ENCODE measurements at places on chromosomes 3 and 15.

GRCh38 chr15:75037685-75038084 is 14.3 kb downstream of the PPCDC start:
- no peak for DNase-seq

DNA sequence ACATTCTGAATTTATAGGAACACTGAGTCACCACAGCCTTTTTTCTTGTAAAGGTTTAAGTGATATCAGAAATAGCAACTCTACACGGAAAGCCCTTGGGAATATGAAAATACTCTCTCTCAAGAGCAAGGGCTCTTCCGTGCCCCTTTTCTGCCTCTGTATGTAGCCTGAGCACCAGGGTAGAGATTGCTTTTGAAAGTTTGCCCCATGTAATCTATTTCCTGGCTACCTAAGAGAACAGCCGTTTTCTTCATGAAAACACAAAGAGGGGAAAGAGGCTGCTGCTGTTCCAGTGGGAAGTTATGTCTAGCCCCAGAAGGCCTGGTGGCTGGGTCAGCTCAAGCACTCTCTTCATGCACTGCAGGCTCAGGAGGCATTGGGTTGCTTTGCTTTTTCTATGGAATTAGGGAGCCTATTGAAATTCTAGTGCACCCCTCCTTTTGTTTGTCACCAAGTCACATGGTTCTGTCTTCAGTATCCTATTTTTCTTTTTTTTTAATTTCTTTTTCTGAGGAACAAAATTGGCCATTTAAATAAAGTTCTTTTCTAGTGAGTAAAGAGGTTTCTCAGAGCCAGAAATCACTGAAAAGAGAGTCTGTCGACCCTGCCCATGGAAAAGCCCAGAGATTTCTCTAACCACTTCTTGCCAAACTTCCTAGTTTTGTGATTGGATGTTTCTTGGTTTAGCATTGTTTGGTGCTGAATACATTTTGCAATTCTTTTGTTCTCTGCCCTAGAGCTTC is 39.5 kb downstream of the TIGIT start:
- no peak for DNase-seq

- DNase-seq = no peak
Observed at GRCh38 chr3:69044608-69045007, 7.5 kb downstream of the TMF1 start.

DNA sequence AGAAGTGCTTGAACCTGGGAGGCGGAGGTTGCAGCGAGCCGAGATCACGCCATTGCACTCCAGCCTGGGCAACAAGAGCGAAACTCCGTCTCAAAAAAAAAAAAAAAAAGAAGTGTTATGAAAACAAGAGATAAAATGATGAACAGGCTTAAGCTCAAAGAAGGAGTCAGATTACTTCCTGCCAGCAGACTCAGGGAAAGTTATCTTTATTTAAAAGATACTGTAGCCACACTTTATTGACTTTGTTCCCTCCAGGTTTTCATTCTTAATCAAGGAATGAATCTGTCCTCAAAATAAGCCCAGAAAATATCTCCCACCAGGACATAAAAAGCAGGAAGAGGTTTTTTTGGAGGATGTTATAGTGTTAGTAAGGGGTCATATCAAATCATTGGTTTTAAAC is 176.5 kb upstream of the KCNMB2 start:
- DNase-seq = no peak

DNA sequence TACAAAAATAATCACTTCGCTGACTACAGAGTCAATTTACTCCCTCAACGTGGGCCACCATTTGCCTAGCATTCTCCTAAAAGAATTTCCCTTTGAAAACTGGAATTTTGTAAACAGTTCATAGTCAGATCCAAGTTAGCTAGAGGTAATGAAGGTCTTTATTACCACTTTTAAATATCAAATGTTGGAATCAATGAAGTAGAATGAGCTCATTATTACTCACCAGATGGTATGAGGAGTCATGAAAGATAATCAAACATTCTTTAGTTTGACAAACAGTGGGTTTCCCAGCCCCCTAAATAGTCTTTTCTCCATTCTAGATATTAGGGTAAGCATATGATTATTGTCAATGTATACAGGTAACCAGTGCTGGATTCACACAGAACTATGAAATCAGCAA is 455.7 kb upstream of the THBS1 start:
- no peak for DNase-seq

GRCh38 chr3:4841776-4842440 is 137.3 kb upstream of the BHLHE40 start:
- DNase-seq = no peak

- DNase-seq = no peak
Observed at GRCh38 chr3:48660800-48661400, 1.8 kb downstream of the CELSR3 start.

DNA sequence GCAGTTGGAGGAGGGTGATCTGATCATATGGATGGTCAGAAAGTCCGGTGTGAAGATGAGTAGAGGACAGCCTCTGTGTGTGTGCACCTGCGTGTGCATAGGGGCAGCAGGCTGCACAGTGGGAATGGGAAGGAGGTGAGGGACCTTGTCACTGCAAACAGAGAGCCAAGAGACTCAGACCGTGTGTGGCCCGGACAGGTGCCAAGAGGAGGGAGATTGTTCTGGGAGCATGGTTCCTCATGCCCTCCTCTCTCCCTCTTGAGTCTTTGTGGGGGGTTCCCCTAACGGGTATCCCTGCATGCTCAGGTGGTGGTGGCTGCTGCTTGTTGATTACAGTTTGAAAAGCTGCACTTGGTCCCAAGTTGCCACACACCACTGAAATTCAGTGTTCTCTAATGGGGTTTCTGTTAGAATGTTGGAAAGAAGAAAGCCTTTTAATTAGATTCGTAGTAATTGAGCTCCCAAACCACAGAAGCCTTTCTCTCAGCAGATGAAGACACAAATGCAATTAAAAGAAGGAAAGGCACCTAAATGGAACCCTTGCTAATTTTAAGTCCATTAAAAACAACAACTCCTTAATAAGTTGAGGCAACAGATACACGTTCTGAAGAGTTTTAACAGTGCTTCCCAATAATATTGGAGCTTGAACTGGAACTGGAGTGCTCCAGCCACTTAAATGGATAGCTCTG is 68.9 kb downstream of the CHRNA7 start:
- DNase-seq = no peak

- DNase-seq = no peak
Observed at GRCh38 chr3:169964176-169964575, 2.4 kb upstream of the SEC62 start.

GRCh38 chr3:51836606-51837005 is 24.8 kb upstream of the IQCF2 start:
- no peak for DNase-seq

DNA sequence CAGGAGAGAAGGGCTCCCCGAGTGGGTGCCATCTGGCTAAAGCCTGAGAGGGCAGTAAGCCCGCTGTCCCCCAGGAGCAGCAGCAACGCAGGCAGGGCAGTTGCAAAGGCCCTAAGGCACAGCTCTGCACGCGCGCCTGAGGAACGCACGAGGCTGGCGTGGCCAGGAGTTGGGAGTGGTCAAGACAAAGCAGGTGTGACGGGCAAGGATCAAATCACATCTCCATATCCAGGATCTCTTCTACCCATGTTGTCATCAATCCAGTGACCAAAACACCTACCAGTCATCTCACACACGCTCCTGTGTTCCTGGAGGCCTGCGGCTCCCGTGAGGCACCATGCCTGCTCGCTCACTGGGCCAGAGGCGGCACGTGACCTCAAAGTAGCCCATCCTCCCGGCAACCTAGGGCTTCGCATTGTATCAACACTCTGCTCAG is 59.5 kb downstream of the ERC2 start:
- no peak for DNase-seq

DNA sequence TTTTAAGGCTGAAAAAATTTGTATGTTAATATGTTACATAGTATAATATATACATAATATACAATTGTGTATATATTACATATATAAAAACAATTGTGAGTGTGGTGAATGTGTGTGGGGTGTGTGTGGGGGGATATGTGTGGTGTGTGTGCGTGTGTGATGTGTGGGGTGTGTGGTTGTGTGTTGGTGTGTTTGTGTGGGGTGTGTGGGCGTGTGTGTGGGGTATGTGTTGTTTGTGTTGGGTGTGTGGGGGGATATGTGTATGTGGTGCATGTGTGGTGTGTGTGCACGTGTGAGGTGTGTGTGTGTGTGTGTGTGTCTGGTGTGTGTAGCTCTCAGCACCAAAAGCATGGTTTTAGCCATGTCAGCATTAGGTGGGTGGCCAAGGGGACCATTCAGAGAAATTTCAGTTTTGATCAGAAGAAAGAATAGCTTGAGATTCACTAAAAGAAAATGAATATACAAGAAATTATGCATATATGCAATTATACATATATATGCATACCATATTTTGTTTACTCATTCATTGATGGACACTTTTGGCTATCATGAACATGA is 118.9 kb downstream of the ALDH1A2 start:
- no peak for DNase-seq

DNA sequence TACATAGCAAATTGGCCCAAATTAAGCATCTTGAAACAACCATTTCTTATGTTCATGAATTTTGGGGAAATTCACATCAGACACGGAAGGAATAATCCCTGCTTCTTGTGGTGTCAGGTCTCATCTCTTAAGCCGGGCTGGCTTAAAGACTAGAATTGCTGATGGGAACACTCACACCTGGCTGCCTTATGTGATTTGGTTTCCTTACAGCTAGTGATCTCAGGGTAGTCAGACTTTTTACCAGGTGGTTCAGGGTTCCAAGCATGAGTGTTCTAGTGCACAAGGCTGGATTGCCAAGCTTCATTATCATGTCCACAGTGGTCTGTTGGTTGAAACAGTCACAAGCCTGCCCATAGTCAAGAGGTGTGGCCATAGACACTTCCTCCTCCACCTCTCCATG is 20.3 kb upstream of the CCNL1 start:
- no peak for DNase-seq

DNA sequence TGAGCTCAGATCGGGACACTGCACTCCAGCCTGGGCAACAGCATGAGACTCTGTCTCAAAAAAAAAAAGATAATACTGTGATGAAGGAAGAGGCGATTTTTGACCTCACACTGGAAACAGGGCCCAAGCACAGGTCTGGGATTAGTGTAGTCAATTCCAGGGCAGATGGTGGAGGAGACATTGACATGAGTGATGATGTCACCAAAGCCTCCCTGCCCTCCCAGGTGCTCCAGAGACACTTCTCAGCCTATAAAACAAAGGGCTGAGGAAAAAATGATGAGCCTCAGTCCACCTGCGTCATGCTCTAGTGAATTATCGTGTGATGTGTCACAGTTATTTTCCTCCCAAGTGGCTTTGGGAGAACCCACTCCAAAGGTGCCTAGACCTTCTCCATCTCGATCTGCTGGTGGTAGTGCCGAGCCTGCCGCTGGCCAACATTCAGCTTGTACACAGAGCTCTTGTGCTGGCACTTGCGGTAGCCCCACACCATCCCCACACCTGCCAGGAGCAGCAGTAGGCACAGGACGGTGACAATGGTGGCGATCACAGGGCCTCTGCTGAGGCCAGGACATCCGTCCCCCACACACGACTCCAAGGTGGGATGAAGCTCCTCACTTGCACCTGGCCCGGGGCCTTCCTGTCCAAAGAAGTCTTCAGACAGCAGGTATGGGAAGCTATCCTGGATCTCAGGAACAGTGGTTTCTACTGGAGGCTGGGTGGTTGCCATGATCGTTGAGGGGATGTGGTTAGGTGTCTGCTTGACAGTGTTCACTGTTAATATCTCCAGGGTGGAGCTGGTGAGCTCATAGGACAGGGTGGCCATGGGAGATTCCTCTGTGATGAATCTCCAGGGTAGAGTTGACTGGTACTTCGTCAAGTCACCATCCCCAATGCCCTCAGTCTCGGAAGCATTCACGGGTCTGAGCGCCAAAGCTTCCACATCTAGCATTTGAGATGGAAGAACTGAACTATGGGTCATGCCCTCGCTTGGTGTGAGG is 38.8 kb downstream of the CRTAP start:
- DNase-seq = no peak

GRCh38 chr3:14787630-14788029 is 31.1 kb upstream of the FGD5 start:
- DNase-seq = no peak

DNA sequence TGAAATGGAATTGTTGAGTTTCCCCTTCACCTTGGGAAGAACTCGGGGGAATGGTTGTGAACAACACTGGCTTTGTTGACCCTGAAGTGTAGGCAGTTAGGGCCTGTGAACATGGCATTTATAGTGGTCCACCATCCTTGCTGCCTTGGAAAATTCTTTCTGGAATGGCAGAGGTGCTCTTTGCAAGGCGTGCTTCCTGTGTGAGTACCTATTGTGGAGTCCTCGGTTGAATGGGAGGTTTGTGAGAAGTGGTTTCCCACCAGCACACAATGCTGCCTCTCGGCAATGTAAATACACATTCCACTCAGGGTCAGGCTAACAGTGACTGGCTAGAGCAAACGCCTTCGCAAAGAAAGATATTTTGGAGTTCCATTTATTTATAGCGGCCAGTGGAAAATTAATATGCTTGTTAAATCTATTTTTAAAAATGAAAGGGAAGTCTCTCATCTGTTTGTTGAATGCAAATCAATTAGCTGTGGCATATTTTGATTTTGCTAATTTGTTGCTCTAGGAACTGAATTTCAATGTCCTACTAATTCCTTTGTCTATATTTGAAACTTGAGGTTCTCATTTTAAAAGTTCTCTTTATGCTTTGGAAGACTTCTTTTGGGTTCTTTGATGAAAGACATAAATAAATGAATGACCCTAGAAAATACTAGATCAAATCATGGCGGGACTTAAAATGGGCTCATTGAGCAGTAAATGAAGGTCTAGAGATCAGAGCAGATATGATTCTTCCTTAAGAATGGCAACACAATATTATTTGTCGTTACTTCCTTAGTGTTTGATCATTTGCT is 59.5 kb downstream of the FNDC3B start:
- no peak for DNase-seq

DNA sequence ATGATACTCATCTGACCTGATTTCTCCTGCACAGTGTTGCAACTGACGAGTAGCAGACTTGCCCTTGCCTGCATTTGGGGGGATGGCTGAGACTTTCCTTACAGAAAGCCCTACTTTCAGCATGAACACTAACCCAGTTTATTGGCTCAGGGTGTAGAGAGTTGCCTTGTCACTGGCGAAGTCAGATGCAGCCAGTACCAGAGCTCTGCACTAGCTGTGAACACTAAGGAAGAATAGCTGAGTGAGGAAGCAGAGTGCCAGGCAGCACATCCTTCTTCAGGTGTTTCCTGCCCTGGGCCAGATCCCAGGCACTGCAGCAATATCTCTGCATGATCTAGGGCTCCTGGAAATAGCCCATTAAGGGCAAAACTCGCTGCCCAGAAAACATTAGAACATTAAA is 154.0 kb upstream of the SYNPR start:
- DNase-seq = no peak
